ENCODE measurements at places on chromosomes 16 and 17.

GRCh38 chr17:74011966-74012365, 191.5 kb upstream of the RPL38 start:
- peak; percentile 99 for DNase-seq

DNA sequence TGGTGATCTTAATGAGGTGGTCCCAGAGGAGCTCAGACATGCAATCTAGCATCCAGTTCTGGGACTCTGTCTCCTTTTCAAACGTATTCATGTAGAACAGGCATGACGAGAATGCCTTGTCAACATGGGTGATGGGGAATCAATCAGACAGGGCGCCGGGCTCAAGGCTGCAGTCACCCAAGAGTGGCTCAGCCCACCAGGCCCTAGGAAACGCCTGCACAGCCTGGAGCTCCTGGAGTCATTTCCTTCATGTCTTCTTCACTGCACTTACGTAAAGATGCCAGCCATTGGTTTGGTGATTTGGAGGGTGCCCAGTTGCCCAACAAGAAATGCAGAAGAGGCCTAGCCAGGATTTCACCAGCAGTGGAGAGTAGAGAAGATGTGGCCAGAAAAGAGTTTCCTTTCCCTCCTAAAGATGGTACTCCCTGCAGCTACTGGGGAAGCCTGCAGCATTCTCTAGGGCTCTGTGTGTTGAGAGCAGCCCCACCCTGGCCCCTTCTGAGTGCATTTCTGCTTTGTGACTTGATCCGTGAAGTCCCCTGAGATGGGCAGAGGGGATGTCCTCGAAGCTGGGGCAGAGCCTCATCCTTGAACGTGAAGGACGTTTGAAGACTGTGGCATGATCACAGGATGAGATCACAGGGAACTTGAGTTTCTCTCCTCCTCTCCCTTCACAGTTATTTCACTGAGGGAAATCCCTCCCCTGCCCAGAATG, 24.0 kb upstream of the STH start:
- DNase-seq = no peak

DNA sequence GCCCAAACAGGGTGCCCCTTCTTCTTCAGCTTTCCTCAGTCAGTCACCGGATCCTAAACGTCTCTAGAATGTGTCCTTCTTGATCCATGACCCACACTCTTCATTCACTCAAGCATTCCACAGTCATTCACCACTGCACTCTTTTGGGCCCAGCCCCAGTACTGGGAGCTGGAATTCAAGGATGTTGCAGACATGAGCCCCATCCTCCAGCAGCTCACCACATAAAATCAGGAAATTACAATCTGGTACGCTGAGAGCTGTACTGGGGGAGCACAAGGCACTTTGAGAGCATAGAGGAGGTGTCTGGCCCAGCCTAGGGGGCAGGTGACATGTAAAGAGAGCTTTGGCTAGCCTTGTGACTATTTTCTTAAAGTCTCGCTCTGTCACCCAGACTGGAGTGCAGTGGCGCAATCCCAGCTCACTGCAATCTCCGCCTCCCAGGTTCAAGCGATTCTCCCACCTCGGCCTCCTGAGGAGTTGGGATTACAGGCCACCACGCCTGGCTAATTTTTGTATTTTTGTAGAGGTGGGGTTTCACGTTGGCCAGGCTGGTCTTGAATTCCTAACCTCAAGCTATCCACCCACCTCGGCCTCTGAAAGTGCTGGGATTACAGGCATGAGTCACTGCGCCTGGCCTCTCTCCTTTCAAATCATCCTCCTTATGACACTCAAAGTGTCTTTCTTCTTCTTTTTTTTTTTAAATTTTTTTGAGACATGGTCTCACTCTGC, 18.7 kb downstream of the CES4A start:
- no peak for DNase-seq

DNA sequence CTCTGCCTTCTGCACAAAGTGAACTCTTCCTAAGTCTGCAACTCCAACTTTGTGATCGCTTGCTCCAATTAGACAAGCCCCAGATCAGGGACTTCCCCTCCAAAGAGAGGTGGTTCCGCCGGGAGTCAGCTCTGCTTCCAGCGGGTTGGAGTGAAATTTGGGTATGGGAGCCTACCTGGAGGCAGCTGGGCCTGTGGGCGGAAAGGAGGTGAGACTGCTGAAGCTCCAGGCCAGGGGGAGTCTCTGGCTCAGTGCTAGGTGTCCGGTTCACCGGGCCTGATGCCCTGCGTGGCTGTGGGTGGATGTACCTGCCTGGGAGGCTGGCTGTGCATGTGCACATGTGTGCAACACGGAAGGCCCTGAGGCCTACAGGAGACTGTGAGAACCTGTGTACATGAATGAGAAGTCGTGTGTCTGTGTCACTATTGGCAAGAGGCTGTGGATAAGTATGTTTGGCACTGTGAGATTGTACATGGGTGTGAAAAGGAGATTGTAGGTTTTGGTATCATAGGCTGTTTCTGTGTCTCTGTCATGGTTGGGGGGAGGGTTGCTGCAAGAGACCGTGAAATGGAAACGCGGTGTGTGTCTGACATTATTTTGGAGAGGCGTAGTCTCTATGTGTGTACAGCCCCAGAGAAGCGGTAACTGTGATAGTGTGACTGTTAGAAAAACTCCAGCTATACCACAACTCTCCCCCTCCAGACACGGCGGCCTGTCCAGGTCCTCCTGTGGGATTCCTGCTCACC, 4.2 kb downstream of the LHX1 start:
- peak; percentile 27 for DNase-seq

DNA sequence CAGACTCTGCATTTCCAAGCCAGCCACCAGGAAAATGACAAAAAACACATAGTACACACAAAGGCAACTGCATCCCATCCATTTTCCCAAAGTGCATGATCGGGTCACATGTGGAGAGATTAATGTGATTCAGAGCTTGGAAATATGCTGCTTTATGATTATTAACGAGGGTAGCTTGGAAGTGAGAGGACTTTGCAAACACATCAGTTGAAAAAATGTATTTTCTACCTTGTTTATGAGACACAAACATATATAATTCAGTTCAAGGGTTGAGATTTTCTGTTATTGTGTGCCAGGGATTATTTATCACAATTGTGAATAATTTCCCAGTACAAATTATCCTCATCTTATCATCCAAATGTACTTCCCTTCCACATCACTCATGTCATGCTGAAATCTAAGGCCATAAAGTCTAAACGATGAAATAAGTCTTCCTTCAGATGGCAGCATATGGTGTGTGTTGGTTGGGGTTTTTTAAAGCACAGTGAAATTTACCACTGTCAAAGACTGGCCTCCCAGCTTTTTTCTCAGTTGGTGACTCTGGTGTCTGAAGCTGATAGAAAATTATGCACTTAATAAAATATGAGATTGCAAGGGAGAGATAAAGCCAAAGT, 104.7 kb upstream of the ADAMTS18 start:
- no peak for DNase-seq

- DNase-seq = peak; percentile 94
Measured at GRCh38 chr17:9645851-9646545, 681 bp downstream of the USP43 start.

DNA sequence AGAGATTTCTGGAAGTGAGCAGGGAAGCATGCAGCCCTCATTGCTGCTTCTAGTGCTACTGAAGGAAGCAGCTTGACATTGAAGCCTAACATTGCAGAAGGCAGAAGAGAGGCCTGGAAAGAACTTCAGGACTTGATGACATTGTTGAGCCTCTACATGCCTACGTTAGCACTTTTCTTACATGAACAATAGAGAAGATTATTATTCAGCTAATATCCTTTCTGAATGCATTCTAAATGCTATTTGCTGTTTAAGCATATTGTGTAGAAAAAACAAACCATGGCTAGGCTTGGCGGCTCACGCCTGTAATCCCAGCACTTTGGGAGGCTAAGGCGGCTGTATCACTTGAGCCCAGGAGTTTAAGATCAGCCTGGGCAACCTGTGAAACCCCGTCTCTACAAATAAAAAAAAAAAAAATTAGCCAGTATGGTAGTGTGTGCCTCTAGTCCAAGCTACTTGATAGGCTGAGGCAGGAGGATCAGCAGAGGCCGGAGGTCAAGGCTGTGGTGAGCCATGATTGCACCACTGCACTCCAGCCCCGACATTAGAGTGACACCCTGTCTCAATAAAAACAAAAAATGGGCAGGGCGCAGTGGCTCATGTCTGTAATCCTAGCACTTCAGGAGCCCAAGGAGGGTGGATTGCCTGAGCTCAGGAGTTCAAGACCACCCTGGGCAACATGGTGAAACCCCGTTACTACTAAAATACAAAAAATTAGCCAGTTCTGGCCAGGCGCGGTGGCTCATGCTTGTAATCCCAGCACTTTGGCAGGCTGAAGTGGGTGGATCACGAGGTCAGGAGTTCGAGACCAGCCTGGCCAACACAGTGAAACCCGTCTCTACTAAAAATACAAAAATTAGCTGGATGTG, 2.2 kb upstream of the AURKB start:
- no peak for DNase-seq

DNA sequence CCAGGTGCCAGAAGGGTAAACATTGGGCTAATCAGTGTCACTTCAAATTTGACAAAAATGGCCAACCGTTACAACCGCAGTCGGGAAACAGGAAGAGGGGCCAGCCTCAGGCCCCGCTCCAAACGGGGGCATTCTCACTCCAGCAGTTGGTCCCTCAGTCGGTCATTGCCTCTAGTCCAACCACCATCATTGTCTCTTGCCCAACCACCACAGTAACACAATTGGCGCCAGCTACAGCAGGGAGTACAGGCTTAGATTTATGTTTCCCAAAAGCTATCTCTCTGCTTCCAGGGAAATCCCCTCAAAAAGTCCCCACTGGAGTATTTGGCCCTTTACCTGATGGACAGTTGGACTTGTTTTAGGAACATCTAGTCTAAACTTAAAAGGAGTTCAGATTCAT, 20.3 kb downstream of the ALOX15B start:
- peak; percentile 24 for DNase-seq

- no peak for DNase-seq
Measured at GRCh38 chr17:43587647-43588046, 41.5 kb upstream of the ETV4 start.

DNA sequence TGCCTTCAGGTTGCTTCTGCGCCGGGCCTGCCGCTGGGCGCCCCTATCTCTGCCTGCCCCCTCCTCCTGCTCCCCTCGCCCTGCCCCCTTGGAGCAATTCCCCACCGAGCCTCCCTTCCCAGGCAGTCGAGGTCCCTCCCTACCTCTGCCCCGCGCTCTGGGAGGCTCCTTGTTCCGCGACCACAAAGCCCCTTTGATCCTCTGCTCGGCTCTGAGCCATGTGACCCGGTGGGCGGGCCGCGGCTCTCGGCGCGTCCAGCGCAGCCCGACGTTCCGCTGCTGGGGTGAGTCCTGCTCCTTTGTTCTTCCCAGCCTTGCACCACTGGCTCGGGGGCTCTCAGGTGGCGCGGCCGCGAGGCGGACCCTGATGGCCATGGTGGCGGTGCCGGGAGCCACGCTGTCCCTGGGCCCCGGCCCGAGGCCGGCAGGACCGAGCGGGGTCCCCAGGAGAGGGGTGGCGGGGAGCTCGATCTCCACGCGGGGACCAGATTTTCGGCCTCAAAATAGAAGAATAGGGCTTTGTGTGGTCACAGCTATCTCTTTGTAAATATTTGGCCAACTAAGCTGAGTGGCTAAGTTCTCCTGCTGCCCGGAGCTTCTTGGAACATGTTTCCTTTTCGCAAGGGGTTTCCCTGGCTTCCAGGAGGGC, 310.6 kb downstream of the SEC14L1 start:
- DNase-seq = peak; percentile 81

- no peak for DNase-seq
Measured at GRCh38 chr17:28133562-28133970, 91.1 kb downstream of the NLK start.

GRCh38 chr17:17236295-17237025, 508 bp downstream of the FLCN start:
- peak; percentile 60 for DNase-seq

- DNase-seq = no peak
Measured at GRCh38 chr17:13477180-13477611, 124.5 kb downstream of the HS3ST3A1 start.

DNA sequence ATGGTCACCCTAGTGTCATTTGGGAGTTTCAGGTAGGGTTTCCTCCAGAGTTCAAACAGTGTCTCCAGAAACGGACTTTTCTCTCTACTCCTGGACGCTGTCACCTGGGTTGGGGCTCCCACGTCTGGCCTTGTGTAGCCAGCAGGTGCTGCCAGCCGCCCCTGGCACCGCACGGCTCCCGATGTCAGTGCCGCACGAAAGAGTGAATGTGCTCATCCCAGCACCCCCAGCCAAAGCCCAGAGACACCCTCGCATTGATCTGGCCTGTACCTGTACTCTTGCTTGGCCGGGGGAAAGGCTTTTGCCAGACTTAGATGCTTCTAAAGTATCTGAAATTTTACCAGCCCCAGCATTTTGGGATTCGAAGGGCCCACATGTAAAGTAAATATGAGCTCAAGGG, 351.9 kb downstream of the C16orf95 start:
- no peak for DNase-seq

DNA sequence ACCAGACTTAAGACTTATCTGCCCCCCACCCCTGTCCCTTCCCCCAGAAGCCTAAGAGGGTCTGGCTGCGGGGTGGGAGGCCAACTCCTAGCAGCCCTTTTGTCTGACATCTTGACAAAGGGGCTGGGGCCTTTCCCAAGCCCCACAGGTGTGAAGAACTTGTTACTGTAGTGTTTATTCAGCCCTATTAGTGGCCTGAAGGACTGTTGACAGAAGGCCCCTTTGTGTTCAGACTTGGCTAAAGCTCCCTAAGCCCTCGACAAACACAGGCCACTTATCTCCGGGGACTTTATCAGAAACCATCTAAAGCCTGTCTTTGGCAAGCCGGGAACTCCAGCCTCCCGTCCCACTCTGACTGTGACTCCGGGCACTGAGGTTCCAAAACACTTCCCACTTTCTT, 129.8 kb downstream of the NTN1 start:
- DNase-seq = peak; percentile 94
